Activated B cell treated with CpG ODN at 0.5 μM for 24 hours (primary cell): ENCODE measurements at places on chromosomes 6 and 20.

- no peak for DNase-seq
Observed at GRCh38 chr20:3904224-3904623, 15.0 kb downstream of the PANK2 start.

DNA sequence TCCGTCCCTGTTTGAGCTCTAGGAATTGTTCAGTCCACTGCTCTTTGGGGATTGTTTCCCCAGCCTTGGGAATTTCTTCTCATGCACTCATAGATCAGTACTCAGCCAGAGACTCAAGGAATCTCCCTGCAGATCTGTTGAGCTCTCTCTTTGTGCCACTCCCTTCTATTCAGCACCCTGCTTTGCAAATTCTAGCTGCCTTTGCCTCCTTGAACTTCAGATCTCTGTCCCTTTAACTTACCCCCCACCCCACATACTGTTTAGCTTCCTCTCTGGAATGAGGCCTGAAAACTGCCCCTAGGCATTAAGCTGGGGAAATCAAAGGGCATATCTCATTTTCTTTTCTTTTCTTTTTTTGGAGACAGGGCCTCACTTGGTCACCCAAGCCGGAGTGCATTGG, 30.5 kb downstream of the QRSL1 start:
- DNase-seq, result no peak

GRCh38 chr6:26342106-26343004, 22.6 kb upstream of the BTN3A2 start:
- no peak for DNase-seq

DNA sequence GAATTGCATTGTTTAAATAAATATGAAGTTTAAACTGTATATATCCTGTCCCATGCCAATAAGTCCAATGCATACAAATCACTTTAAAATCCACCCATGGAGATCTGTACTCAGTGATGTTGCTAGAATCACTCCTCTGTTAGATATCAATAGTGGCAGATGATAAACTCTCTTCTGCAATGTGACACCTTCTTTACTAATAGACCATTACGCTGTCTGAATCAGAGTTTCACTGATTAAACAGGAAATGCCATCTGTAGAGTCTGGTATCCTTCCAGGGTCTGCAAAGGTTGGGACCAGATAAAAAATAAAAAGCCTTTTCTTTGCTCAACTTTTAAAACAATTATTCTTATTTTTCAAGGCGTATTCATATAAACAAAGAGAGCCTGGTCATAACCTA, 134.5 kb downstream of the EDN3 start:
- DNase-seq, result no peak

GRCh38 chr20:38231531-38232121, 28.9 kb downstream of the KIAA1755 start:
- no peak for DNase-seq

DNA sequence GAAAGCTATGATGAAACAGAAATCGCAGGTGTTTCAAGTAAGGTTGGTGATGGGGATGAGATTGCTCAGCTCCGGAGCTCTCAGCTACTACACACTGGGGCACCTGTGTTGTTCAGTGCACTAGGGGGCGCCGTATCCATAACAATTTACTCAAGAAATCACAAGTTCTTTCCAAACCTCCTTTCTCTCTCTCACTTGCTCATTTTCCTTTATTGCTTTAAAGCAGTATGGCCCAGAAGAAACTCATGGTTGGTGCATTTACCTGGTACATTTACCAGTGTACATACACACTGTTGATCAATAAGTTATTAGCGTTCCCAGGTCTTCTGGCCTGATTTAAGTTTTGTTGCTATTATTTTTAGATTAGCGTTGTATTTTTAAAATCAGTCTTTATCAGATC, 235.2 kb upstream of the TAB2 start:
- DNase-seq, result peak; percentile 43
